ENCODE measurements at places on chromosomes 6 and 20.

GRCh38 chr6:137175157-137175867 lies 1.9 kb upstream of the IL22RA2 start:
- DNase-seq = no peak

- no peak for DNase-seq
Measured at GRCh38 chr6:169946971-169947370, 195.5 kb downstream of the ERMARD start.

DNA sequence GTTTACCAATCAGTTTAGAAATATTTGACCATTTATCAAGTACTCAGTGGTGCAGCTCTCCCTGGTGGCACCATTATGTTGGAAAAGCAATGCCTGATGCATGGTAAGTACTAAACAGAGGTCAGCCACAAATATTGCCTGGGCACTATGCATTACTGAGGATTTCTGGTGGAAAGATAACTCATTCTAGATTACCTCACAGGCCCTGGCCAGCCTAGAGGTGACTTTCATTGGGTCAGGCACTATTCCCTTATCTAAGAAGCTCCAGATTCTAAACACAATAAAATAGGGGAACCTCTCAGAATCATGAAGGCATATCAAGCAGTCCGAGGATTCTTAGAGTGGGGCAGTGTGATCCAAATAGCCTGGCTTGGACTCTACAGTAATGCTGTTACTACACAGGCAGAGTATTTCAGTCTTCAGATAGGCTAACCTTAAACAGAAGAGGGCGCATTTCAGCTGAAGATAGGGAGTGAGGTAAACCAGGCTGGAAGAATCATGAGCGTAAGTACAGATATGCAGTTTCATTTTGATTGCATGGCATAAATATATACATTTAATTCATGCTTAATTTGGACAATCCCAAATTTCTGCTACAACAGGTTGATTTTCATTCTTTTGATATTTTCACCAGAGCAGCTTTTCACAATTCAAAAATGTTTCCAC lies 12.1 kb downstream of the LGSN start:
- DNase-seq = peak; percentile 48

GRCh38 chr6:43862925-43863324 lies 92.9 kb downstream of the VEGFA start:
- no peak for DNase-seq

- DNase-seq = no peak
Measured at GRCh38 chr20:33277471-33278441, 5.3 kb upstream of the BPIFB1 start.

DNA sequence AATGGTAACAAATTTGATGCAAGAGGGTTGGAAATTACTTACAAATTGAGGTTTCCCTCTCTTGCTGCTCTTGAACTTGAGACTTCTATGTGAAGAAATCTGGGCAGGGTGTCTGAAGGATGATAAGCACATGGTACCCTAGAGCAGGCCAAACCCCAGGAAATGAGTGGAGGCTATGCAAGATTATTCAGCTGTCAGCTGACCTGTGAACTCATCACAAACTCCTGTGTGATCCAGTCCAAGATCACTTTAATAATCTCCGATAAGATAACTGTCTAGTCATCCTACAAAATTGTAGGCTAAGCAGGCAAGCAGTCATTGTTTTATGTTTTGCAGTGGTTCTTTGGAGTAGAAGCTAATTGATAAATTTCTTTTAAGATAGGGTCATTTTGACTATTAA lies 213.1 kb downstream of the BTBD3 start:
- DNase-seq = no peak

- DNase-seq = no peak
Measured at GRCh38 chr6:132494954-132495353, 18.0 kb downstream of the STX7 start.

- peak; percentile 51 for DNase-seq
Measured at GRCh38 chr6:101393251-101393828, at the start of gene GRIK2. GRIK2 (plus strand) TSS chr6:101393708.
